ENCODE measurements at places on chromosomes 11 and 22.

GRCh38 chr22:19706661-19707151, 7.6 kb upstream of the SEPTIN5 start:
- DNase-seq = no peak

DNA sequence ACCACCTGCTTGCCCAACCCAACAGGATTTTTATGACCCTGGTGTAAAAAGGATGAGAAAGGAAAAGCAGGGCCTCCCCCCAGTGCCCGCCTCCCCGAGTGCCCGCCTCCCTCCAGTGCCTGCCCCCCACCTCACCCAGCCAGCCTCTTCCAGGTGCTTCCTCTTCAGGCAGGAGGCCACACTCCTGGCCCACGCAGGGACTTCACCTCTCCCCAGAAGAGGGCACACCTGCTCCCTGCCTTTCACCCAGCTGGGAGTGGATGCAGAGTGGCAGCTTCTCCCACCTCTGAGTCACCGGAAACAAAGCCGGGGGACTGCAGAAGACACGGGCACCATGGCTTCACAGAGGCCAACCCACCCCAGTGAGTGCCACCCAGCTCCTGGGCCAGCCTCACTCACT, 16.1 kb downstream of the CPT1A start:
- DNase-seq = peak; percentile 66

- peak; percentile 59 for DNase-seq
These were observed 45.4 kb upstream of the SLC22A12 start for GRCh38 chr11:64545619-64546018.

- no peak for DNase-seq
These were observed 107.1 kb upstream of the CLPB start for GRCh38 chr11:72541257-72541974.

- no peak for DNase-seq
These were observed 4.7 kb downstream of the SYT7 start for GRCh38 chr11:61575886-61576861.

DNA sequence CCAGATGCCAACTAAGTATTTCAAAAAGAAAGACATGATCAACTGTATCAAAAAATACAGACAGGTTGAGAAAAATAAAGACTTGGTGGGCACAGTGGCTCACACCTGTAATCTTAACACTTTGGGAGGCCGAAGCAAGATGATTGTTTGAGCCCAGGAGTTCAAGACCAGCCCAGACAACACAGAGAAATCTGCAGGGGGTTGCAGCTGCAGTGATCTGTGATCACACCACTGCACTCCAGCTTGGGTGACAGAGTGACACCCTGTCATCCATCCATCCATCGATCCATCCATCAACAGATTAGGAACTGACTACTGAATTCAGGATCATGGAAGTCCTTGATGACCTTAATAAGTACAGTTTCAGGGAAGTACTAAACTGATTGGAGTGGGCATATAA, 65.0 kb upstream of the RPS13 start:
- DNase-seq = no peak

GRCh38 chr11:14905104-14906033, 13.3 kb upstream of the CYP2R1 start:
- peak; percentile 46 for DNase-seq

DNA sequence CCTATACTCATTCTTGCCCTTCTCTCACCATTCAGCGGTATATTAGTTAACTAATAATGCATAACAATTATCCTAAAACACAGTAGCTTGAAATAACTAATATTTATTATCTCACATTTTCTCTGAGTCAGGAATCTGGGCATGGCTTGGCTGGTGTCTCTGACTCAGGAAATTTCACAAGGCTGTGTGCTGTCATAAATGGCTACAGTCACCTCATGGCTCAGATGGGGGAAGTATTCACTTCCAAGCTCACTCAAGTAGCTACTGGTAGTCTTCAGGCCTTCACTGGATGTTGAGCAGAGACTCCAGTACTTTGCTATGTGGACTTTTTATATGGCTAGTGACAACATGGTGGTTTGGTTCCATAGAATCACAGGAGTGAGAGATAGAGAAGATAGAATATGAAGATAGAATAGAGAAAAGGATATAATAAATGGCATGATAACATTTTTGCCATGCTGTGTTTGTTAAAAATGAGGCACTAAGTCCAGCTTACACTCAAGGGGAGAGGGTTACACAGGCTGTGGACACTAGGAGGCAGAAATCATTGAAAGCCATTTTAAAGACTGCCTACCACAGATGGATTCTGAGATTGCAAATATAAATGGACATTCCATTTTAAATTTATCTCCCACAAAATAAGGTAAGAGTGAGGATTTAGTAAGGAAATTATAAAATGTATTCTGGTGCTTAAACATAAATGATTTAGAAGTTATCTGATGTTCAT, 997.8 kb upstream of the CHORDC1 start:
- DNase-seq = no peak

GRCh38 chr11:57160665-57161064, 21.1 kb upstream of the LRRC55 start:
- no peak for DNase-seq

DNA sequence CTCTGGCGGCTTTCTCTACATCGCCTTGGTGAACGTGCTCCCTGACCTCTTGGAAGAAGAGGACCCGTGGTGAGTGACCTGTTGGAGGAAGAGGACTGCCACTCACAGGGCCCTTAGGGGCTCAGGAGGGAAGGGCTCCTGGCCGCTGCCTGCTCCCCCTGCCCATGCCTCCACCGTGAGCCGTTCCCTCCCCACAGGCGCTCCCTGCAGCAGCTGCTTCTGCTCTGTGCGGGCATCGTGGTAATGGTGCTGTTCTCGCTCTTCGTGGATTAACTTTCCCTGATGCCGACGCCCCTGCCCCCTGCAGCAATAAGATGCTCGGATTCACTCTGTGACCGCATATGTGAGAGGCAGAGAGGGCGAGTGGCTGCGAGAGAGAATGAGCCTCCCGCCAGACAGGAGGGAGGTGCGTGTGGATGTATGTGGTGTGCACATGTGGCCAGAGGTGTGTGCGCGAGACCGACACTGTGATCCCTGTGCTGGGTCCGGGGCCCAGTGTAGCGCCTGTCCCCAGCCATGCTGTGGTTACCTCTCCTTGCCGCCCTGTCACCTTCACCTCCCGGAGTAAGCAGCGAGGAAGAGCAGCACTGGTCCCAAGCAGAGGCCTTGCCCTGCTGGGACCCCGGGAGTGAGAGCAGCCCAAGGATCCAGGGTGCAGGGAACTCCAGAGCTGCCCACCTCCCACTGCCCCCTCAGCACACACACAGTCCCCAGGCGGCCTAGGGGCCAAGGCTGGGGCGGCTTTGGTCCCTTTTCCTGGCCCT, 6.9 kb downstream of the SLC39A13 start:
- no peak for DNase-seq

Data from ureter (tissue), 1 donor.